ENCODE measurements at places on chromosomes 12 and 14.

DNA sequence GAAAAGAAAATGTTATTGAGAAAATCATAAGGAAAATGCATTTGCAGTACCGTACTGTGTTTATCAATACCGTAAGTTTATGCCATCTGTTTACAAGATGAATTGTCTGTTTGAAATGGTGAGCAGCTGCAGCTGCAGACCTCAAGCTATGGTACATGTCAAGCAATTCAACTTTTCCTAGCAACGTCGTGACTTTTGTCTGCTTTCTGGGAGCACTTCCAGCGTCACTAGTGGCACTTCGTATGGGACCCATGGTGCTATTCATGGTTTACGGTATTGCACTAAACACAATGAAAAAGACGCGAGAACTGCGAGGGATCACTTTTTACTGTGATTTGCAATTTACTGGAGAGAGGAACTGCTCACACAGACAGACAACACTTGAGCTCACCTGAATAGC, 160.8 kb downstream of the UNC79 start:
- DNase-seq: no peak

GRCh38 chr12:63814146-63814772, 30.2 kb upstream of the SRGAP1 start:
- DNase-seq: no peak

- no peak for DNase-seq
Measured at GRCh38 chr14:103416916-103417315, 31.7 kb downstream of the MARK3 start.

GRCh38 chr12:105949391-105949790, 189.4 kb downstream of the NUAK1 start:
- DNase-seq: no peak

GRCh38 chr14:53153702-53154112, 584 bp upstream of the DDHD1 start:
- DNase-seq: no peak

GRCh38 chr12:5043589-5044419, at the start of gene KCNA5:
KCNA5 (plus strand) TSS chr12:5043879; CDS start chr12:5044148, 269 bp downstream.
- DNase-seq: no peak

- no peak for DNase-seq
Measured at GRCh38 chr14:72786378-72787350, 107.2 kb downstream of the DPF3 start.

GRCh38 chr12:65287426-65287825, 8.9 kb downstream of the MSRB3 start:
- DNase-seq: no peak

DNA sequence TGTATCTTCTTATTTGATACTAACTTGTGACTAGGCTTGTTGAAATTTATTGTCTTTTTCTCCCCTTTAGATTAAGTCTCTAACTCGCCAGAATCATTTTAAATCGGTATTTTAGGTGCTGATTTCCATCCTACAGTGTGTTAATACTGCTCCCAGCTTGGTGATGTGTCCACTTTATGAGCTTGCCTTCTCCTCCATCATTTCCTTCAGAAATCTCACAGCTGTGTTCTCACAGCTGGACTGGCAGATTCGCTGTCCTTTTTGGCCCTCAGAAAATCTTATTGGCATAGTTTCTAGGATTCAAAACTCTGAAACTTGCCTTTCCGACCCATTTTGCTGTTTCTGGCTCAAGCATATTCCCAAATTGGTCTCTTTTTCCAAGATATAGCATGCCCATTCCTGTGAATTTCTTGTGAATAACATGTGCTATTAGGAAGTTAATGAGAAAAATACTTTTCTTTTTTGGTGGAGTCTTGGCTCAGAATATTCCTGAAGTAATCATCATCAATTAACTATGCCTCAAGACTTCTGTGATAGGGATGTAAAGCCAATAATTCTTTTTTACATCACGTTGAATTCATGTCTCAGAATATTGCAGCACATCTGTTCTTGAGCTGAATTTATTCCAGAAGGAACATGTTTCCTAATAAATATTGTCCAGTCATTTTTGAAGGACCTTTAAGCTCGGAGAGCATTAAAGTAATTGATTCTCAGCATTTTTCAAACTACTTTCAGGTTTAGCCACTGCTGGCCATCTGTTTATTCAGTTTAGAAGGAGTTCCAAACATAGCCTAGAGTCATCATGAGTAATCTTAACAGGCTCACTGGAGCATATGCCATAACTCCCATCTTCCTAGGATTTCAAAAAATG, 50.0 kb upstream of the USP44 start:
- no peak for DNase-seq

- DNase-seq: no peak
Measured at GRCh38 chr14:57412341-57412740, 22.0 kb downstream of the NAA30 start.

DNA sequence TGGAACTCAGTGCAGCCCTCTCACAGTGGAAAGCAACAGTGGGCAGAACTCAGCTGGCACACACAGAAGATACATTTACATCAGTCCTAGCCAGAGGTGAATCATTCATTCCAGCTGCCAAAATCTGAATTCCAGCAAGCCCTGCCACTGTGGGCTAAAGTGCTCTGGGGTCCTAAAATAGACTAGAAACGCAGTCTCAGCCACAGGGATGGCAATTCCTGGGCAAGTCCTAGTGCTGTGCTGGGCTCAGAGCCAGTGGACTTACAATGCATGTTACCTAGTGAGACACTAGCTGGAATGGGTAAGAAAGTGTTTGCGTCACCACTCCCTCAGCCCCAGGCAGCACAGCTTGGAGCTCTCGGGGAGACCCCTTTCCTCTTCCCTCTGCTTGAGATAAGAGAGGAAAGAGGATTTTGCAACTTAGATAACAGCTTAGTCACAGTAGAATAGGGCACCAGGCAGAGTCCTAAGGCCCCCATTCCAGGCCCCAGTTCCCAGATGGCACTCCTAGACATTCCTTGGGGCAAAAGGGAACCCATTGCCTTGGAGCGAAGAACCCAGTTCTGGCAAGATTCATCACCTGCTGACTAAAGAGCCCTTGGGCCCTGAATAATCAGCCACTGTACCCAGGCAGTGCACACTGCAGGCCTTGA, 592.9 kb downstream of the FSCB start:
- no peak for DNase-seq

- no peak for DNase-seq
Measured at GRCh38 chr12:1773937-1774655, 46.3 kb upstream of the LRTM2 start.

- DNase-seq: no peak
Measured at GRCh38 chr12:67515679-67516340, 132.7 kb upstream of the DYRK2 start.

DNA sequence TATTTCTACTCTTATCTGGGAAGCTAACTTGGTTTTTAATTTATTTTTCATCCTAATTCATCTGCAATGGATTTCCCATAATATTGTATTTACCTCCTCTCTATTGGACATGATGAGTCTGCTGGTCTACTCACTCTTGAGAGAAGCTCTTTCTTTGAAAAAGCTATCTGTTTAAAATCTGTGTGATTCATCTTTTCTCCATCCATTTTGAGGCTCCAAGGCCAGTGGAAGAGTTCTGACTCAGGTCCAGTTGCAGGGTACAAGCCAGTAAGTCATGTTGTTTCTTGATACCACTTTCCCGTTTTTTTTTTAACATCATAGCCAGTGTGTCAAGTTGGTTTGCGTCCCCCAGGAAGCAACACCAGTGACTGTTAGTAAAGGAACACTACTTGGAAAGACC, 160.3 kb upstream of the BMP4 start:
- DNase-seq: no peak

DNA sequence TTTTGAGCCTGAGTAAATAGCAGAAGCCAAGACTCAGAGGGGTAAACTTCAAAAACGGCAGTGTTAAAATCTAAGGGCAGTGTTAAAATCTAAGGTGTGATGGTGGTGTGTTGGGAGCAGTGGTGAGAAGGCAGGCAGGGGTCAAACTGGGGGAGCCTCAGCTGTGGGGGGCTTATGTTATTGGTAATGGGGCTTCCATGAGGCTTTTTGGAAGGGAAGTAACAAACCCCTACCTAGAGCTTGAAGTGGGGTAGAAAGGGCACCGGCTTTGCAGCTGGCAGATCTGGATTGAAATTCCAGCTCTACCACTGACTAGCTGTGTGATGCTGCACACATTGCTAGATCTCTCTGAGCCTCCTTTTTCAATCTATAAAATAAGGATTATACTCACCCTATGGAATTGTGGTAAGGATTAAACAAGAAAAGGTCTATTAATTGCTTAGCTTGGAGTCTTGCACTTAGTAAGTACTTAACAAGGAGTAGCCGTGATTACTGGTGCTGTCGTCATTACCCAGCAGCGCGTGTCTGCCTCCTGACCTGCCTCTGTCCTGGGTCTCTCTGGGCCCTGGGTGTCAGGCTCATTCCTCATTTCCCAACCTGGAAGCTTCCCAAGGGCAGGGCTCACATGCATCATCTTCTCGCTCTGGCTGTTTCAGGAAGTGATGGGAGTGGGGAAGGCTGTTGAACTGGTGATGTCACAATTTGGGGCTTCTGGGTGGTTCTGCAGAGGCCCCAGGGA, 18.5 kb upstream of the KRT80 start:
- DNase-seq: no peak

GRCh38 chr14:94143711-94144110, 14.3 kb upstream of the IFI27L2 start:
- DNase-seq: no peak

- DNase-seq: no peak
Measured at GRCh38 chr12:53530920-53531319, 23.6 kb upstream of the NPFF start.

DNA sequence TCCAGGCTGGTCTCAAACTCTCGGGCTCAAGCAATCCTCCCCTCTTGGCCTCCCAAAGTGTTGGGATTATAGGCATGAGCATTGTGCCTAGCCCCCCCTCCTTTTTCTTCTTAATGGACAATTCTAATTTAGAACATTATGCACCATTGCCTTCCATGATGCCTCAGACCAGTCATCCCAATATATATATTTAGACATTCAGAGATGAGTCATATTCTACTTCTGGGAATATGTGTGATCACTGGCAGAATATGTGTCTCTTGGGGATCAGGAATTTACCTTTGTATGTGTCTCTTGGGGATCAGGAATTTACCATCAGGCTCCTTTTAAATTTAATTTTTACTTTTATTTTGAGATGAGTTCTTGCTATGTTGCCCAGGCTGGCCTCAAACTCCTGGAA, 7.5 kb upstream of the CCDC177 start:
- DNase-seq: no peak

DNA sequence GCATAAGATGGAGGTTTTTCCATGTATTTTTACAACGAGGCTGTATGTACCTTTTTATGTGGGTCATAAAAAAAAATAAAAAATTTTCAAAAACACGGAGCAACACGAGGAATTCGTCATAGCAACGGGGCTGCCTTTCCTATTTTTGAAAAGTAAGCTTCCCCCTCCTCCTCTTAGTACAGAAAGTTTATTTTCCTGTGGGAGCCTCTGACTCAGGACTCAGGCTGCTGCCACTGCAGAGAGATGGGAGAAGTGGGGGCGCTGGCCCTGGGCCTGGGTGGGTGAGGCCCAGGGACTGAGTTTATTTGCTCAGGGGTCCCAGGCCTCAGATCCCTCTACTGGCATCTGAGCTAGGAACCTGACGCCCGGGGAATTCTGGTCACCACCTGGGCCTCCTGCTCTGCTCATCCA, 10.2 kb upstream of the CMKLR1 start:
- DNase-seq: no peak

DNA sequence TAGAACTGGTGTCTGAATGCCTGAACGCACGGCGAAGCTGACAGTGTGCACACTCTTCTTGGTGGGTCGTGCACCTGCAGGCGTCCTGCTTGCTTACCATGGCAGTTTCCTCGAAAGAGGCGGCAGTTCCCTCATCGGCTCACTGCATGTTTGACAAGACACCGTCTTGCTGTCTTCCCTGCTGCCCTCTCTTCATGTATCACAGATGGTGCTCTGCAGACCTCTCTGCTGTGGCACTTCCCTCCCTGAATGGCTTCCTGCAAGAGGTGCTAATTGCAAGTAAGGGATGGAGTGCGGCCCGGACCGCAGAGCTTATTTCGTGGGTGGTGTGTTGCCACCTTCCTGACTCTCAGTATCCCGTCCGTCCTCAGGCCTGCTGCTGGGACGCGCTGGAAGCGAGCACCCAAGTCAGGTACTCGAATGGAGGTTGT, 156.7 kb upstream of the RTL1 start:
- DNase-seq: no peak

GRCh38 chr14:63535918-63536317, 7.3 kb downstream of the PPP2R5E start:
- no peak for DNase-seq

DNA sequence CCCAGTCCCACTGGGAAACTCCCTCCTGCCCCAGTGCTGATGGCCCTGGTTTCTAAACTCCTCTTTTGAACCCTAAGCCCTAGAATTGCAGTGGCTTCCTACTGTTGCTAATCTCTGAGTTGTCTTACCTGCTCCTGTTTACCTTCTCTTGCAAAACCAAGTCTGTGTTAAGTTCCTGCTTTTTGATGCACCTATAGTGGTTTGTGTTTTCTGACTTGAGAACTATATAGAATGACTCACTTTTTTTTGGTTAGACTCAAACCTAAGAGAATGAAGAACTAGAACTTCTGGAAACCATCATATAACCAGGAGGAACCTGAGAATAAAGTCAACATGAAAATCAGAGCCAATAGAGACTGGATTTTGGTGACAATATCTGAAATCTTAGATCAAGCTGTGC, 5.5 kb upstream of the GAS2L3 start:
- no peak for DNase-seq

- no peak for DNase-seq
Measured at GRCh38 chr12:12128670-12129069, 57.9 kb downstream of the BCL2L14 start.

- no peak for DNase-seq
Measured at GRCh38 chr14:96730386-96730785, 66.8 kb upstream of the VRK1 start.

GRCh38 chr14:95388699-95389098, 69.0 kb upstream of the CLMN start:
- no peak for DNase-seq

DNA sequence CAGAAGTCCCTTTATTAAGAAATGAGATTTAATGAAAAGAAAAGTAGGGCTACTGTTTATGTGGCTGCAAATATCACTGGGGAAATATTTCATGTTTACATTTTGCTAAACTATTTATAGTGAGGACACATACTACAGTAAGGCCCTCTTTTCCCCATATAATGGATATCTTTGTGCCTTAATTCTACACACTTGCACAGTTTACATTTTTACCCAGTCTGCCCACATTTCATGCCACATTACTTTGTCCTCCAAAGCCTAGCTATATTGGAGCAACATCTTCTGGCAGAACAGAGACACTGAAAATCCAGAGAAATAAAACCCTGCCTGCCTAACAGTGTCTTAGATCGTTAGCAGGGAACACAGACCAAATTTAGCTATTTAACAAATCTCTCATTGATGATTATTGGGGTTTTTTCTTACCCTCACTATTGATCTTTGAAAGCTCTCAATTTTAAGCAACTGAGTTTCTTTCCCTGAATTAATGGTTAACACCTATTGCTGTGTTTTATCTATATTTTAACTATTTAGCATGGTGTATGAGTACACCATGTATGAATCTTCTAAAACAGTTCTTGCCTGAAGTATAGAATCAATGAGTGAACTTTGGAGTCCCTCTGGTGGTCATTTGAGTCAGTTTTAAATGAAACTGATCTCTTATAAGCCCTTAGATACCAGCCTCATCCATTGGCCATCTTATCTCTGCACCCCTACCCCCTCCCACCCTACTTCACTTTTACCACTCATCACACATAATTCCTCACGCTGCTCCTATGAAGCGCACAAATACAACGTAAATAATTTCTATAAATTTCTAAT, 170.2 kb downstream of the BCAT1 start:
- no peak for DNase-seq

GRCh38 chr12:24591715-24592440, 357.0 kb downstream of the BCAT1 start:
- DNase-seq: no peak

- DNase-seq: no peak
Measured at GRCh38 chr12:75964150-75964549, 67.4 kb downstream of the PHLDA1 start.

GRCh38 chr14:75092698-75093097, 23.3 kb downstream of the ZC2HC1C start:
- no peak for DNase-seq
